Muscle of leg (tissue), 16 donors: ENCODE measurements at places on chromosomes 6 and 20. TPM values are rescaled to one million over a fixed set of nuclear protein-coding genes. Genes with fewer than 3 reads are reported as not detected.

Gene PGC
- total RNA-seq = not detected

Gene C6orf15
- not detected for total RNA-seq

Gene NR2E1
- not detected for total RNA-seq

Gene FAM184A
- 7.0 TPM for total RNA-seq

Gene ELOVL2
- 1.5 TPM for total RNA-seq

Gene FAM209A
- 0.22 TPM for total RNA-seq

Gene EEF1E1
- 24.4 TPM for total RNA-seq

Gene SLC22A16
- 0.22 TPM for total RNA-seq
